ENCODE measurements at places on chromosomes 6 and 20.

DNA sequence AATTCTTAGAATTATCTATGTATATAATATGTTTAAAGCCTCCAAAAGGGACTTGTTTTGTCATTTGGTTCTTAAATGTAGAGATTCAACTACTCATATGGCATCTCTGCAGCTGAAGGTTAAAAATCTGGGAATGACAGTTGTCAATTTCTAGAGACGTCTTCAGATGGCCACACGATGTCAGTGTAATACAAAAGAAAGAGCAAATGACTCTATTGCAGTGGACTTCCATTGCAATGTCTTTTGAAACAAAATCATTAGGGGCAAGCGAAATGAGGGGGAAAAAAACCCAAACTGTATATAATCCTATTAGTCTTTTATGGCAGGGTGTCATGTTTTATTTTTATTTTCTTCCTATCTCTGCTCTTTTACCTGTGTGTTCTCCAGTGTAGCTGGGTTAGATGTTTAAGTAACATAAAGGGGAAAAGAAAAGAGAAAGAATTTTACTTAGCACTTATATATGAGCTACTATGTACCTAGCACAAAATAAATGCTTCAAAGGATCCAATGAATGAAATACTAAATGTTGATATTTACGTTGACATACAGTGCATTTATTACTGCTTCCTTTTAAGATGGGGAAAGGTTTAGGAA lies 26.2 kb downstream of the CCN2 start:
- no peak for DNase-seq

GRCh38 chr6:63597141-63598048 lies 25.1 kb downstream of the LOC128125822 start:
- DNase-seq, result no peak

- no peak for DNase-seq
Measured at GRCh38 chr6:75347898-75348610, 63.5 kb upstream of the TMEM30A start.

GRCh38 chr20:47818996-47819609 lies 33.8 kb upstream of the SULF2 start:
- DNase-seq, result no peak

GRCh38 chr6:97586344-97586743 lies 303.3 kb upstream of the MMS22L start:
- no peak for DNase-seq

- no peak for DNase-seq
Measured at GRCh38 chr6:94357381-94357980, 938.1 kb upstream of the EPHA7 start.

DNA sequence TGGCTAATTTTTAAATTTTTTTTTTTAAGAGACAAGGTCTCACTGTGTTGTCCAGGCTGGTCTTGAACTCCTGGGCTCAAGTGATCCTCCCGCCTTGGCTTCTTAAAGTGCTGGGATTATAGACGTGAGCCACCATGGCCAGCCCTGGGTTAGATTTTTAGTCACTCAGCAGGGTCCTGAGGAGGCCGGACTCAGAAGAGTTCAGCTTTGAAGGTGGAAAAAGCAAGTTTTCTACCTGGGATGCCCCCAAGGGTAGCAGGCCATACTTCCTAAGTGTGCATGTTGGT lies 44.2 kb downstream of the FGD2 start:
- no peak for DNase-seq

DNA sequence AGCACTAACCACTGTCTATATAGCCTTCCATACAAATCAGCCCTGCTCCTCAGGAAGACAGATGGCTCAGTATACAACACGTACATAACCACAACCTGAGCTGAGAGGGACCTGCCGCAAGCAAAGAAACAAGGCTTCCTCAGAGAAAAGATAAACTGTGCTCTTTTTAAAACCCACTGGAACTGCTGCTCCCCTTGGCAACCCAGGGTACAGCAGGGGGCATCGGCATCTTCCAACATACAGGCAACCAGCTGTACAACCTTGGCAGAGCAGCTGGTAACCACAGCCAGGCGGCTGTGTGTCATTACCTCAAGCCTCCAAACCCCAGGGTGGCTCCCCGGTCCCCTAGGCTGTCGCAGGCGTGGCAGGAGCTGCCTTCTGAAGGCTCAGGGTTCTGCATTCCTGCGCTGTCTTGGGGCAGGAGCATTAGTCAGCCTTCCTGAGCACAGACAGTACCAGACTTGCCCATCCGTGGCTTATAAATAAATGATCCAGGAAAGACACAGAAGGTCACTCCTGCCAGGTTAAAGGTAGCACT lies 249.5 kb downstream of the ADGRG6 start:
- DNase-seq, result no peak

DNA sequence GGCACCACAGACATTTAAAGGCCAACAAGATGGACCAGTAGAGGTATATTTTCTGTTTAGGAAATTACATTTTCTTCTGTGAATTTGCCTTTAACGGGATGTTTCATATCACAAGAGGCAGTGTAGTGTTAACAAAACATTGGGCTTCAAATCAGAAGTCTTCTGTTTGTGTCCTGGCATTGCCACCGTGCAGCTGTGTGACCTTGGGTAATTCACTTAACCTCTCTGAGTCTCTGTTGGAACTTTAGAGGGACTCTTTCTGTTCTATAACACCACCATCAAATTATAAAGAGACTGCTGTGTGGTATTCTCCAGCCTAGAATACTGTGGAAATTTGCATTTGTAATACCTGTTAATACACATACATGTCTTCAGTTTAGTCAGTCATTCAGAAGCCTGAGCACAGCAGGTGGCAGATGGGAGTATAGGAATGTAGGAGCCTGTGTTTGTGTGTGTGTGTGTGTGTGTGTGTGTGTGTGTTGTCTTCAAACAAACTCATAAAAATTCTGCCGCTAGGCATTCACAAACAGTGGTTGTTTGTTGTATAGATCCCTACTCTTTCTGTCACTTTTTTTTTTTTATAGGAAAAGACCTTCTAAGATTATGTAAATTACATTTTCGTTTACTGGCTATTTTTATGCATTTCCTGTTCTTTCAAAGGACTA lies 22.6 kb downstream of the UST start:
- no peak for DNase-seq

- no peak for DNase-seq
Measured at GRCh38 chr6:3265671-3266070, 6.9 kb downstream of the PSMG4 start.

- DNase-seq, result no peak
Measured at GRCh38 chr20:6269168-6269873, 146.5 kb upstream of the FERMT1 start.

- no peak for DNase-seq
Measured at GRCh38 chr6:68777956-68778355, 142.9 kb downstream of the ADGRB3 start.

DNA sequence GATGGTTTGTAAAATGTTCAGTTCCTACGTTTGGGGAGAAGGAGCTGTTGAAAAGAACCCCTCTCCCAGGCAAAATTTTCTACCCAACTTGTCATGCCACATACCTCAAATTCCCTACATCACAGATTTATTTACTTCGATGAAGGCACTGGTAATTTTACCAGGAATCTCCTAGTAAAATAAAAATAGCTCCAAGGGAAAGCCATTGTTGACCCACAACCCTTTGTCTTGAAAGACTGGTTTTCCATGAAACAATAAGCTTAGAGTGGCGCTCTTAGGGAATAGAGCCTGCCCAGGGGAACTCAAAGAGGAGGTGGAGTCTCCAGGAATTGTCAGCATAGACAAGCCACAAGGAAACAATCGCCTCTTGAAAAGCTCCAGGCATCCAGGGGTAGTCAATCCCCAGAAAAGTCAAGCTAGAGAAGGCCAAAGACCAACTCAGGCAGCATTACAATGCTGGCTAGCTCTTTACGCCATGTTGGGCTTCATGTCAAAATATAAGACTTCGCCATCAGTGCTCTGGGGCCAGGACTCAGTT lies 99.2 kb upstream of the RREB1 start:
- no peak for DNase-seq

DNA sequence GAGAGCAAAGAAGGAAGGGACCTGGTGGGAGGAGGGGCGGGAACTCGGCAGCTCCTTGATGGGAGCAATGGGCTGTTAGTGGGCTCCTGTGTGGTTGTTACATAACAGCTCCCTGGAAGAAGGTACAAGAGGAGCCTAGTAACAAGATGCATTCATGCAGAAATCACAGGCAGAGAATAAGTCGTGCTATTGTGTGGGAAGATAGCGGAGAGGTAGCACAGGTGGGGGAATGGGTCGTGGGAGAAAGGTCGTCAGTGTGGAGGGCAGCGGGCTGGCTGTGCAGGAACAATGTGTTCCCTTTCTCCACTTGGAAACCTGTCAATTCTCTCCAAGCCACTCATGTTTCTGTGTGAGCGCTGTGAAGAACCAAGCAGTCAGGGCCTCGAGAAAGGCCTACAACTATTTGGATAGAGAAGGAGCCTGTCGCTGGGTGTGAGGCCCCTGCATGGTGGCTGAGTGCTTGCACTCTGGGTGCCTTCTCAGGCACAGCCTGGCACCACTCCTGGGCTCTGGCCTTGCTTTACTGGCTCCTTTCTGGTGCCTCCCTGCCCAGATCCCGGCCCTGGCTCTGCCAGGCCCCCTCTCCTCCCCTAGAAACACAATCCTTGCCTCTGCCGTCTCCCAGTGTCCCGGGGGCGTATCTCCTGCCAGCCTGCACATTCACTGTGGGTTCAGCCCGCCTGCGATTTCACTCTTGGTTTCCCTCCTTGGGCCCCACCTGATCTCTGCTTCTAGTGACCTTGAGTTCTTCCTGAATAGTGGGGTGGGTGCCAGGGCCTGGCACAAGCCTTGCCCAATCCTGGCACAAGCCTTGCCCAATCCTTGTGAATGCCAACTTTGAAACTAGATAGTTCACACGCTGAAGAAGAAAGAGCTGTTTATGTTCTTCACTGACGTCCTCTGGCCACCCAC lies 7.4 kb upstream of the FGD2 start:
- no peak for DNase-seq

DNA sequence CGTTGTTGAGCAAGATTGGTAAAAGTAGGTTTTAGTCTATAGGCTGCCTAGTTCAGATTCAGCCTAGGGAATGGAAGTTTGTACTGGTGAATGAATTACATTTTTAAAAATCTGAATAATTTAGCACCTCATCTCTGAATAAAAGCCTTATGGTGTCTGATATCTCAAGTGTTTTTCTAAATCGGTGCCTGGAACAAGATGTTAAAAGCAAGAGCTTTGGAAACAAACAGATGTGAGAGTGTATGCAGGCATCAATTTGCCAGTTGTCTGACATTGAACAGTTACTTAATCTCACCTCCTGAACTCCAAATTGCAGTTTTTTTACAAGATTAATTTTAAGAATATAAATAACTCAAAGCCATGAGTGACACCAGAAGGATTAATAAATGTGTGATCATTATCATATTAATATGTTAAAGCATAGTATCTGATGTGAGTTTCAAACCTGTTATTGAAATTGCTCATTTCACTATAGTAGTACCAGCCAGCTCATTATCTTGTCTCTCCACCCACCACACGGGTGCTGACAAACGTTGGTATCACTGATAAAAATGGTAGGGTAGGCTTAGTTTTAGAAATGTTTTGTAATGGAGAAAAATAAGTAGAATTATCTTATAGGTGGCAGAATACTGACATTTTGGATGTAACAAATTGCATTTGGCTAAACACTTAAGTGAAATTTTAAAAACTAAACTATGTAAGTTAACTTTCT lies 157.3 kb downstream of the FAM83B start:
- DNase-seq, result no peak

- no peak for DNase-seq
Measured at GRCh38 chr6:4355241-4355640, 219.9 kb upstream of the ECI2 start.

GRCh38 chr20:54995553-54995952 lies 520.2 kb downstream of the DOK5 start:
- DNase-seq, result no peak

GRCh38 chr6:75396005-75396800 lies 97.4 kb downstream of the FILIP1 start:
- DNase-seq, result no peak

GRCh38 chr6:99611148-99611547 lies 4.5 kb downstream of the PRDM13 start:
- DNase-seq, result no peak

GRCh38 chr20:10260316-10260715 lies 41.7 kb downstream of the SNAP25 start:
- no peak for DNase-seq

DNA sequence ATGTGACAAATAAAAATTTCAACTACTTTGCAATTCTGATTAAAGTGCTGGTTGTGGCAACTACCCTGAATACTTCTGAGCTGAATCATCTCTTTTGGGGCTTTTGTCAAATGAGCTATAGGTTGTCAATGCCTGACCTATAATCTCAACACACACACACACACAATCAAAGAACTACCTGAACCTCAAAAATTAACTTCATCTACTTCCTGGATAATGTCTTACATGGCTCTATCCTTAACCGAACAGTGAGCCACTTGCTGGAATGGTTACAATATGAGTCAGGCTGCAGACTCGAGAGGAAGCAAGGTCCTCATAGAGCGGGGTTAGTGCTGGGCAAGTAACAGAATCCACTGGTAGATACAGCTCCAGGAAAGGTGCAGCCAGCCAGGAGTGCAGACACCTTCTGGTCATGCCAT lies 70.6 kb upstream of the DST start:
- DNase-seq, result no peak

- DNase-seq, result no peak
Measured at GRCh38 chr20:37279820-37280219, 9.6 kb upstream of the MANBAL start.

DNA sequence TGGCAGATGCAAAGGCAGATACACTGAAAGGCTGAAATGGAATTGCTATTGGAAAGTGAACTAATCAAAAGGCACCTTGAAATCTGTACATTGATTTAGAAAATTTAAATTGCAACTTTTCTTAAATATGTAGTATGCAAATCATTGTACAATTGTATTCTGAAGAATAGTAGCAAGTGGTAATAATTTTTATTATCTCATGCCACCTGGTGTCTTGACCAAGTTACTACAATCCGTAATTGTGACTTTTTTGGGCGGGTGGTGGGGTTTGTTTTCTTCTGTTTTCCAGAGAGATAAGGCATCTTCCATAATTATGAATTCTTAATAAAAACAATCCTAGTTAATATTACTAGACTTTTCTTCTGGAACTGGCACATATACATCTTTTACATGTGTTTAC lies 12.5 kb upstream of the BCKDHB start:
- no peak for DNase-seq

GRCh38 chr6:13673825-13674444 lies 37.7 kb downstream of the RANBP9 start:
- DNase-seq, result no peak

GRCh38 chr6:135877666-135878065 lies 26.2 kb downstream of the PDE7B start:
- DNase-seq, result no peak

- DNase-seq, result no peak
Measured at GRCh38 chr6:90251295-90251992, 45.2 kb downstream of the BACH2 start.

All from activated T-helper 1 cell treated with anti-CD3 and anti-CD28 coated beads, Interleukin-2, amount 50 U/mL, for 16 hours (primary cell).